Activated naive CD8-positive, alpha-beta T cell treated with anti-CD3 and anti-CD28 coated beads, Interleukin-2, amount 10 ng/mL, durations not matched to agents 7 days and 5 days (primary cell): ENCODE measurements at places on chromosomes 4 and X. TPM values are rescaled to one million over a fixed set of nuclear protein-coding genes. Genes with fewer than 3 reads are reported as not detected.

Gene OTUD6A
- not detected for total RNA-seq

Gene SSX3
- total RNA-seq = not detected

- no peak for DNase-seq
These were observed 35.4 kb upstream of the CRMP1 start for GRCh38 chr4:5928274-5928673.

- no peak for DNase-seq
These were observed 542.8 kb downstream of the GALNTL6 start for GRCh38 chr4:172356016-172356415.

GRCh38 chr4:145044341-145044740 lies 53.7 kb downstream of the ANAPC10 start:
- DNase-seq = no peak
